ENCODE measurements at places on chromosomes 4 and X. TPM values are rescaled to one million over a fixed set of nuclear protein-coding genes. Genes with fewer than 3 reads are reported as not detected.

DNA sequence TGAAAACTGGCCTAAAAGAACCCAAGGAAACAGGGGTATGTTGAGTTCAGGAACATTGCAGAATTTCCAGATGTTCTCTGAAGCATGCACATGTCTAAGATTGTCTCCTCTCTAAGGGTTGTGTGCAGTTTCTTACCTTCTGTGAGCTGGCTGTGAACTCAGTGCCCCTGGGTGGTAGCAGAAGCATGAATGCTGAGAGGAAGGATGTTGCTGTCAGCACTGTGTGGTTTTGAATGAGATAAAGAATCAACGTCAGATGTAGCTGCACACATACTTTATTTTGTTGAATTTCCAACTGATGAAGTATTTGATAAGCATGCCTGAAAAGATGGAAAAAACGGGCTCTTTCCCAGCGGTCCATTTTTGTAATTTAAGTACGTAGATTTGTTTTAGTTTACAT lies 23.8 kb upstream of the CD38 start:
- DNase-seq, result no peak

DNA sequence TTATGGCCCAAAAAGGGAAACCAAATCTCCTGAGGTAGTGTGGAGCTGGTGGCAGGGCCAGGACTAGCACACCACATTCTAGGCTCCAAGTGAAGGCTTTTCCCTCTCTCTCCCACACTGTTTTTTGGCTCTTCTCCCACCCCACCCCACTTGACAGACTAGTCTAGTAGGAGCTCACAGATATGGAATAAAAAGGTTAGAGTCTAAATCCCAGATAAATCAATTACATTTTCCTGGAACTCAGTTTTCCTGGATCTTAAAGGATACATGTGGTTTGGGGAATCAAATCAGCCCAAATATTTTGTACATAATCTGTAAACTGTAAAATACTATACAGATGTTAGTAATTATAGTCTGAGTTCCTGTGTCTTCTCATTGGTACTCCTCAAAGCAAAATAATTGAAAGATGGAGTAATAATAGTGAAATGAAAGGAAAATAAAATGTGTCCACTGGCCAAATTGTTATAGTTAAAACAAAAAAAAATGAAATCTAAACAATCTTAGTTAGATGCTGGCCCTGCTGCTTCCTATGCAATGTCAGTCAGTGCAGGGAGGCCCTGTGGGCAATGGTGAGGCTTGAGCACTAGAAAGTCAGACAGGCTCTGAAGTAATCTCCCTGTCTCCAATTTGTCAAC lies 370.4 kb upstream of the CPEB2 start:
- no peak for DNase-seq

Gene GAGE12F
- not detected for total RNA-seq

Gene MRPL1
- 25.8 TPM for total RNA-seq

GRCh38 chr4:21858971-21859370 lies 89.6 kb downstream of the KCNIP4 start:
- DNase-seq, result no peak

DNA sequence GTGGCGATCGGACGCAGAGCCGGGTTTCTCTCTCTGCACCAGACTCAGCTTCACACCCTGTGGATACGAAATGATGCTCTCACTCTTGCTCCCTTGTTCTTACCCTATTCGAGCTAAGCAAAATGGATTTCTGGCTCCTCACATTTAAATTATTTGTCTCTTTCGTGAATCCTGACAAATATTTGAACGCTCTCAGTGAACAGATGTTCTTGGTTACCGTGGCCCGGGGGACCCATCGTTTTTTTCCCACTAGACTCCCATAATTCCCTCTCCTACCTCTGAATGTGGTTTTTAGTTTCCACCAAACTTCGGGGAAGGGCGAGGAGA lies 630 bp downstream of the SMARCA5 start:
- DNase-seq, result no peak

Gene SLITRK4
- 0.74 TPM for total RNA-seq

Gene FAM47A
- total RNA-seq, result not detected

Gene DIPK2B
- total RNA-seq, result 14.4 TPM

DNA sequence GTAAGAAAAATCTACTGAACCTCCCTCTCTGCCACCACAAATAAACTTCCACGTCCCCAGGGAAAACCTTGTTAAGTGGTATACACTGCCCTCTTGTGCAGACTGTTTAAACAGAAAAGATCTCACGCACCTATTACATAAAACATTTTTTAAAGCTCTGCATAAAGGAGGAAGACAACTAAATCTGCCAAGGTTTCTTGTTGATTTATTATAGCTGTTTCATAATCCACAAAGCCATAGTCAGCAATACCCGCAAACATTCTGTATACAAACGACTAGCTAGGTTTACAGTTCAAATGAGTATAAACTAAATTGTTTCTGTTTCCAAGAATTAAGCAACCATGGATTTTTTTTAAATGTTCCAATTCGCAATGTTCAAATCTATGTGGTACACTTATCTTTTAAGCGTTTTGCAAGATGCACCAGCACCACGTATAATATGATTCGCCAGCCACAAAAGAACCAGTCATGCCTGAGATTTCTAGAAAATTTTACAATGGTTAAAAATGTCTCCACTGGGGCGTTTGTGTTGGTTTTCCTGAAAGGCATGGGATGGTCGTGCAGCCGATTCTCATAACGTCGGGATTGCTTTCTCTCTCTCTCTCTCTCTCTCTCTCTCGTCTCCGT lies 164.6 kb downstream of the PRKX start:
- no peak for DNase-seq

DNA sequence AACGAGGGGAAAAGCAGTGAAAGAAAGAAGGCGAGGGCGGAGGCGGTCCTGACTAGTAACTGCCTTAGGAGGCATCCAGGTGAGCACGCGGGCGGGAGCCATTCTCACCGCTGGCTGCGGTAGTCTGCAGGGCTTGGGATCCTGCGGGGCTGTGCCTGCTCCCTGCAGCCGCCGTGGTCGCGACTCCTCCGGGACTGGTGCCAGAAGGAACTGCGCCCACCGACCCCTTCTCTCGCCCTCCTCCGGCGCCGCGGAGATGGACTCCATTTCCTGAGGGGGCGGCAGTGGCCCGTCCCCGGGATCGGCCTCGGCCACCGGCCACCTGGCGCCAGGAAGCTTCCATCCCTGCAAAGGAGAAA lies 543 bp downstream of the NFXL1 start:
- DNase-seq, result peak; percentile 63

Gene GCNA
- total RNA-seq, result 2.1 TPM

DNA sequence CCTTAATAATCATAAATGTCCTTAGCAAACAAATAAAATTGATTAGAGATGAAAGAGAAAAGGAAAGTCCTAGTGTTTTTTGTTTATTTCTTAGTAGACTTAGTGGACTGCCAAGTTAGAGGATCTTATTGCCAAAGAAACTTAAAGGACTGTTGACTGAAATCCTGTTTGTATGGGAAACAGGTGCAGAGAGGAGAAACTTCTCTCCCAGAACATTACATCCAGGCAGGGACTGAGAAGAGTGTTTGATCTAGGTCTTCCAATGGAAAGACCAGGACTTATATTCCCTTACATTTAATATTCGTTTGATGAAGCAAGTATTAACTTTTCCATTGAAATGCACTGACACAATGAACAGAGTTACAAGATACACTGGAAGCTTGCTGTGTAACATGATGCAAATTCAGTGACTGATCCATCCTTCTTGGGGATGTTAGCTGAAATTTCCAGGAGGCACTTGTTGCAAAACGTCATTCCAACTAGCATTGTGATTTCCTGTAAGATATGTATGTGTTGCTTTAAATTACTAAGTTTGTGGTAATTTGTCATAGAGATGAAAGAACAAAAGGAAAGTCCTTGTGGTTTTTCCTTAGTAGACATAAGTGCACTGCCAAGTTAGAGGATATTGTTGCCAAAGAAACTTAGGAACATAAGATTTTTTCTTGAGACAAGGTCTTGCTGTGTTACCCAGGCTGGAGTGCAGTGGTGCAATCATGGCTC lies 505.6 kb downstream of the STIM2 start:
- no peak for DNase-seq

DNA sequence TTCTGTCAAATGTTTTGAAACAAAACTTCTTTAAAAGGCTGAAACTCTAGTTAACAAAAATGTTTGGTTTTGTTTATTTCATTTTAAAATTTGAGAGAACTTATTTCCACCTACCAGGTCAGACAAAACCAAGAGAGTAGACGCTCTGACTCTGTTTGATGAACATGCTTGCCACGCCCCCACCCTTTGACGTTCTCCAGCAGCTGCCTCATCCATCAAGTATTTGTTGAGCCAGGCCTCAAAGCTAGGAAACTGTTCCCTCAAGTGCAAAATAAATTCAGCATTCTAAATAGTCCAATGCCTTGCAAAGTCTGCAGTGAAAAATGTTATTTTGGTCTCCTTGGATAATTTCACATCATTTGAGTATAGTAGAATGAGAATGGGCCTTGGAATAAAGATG lies 121.6 kb downstream of the GUCY2F start:
- no peak for DNase-seq

GRCh38 chrX:32170481-32170880 lies 1040.9 kb downstream of the DMD start:
- no peak for DNase-seq

- DNase-seq, result no peak
Observed at GRCh38 chr4:29966386-29966785, 753.8 kb upstream of the PCDH7 start.

DNA sequence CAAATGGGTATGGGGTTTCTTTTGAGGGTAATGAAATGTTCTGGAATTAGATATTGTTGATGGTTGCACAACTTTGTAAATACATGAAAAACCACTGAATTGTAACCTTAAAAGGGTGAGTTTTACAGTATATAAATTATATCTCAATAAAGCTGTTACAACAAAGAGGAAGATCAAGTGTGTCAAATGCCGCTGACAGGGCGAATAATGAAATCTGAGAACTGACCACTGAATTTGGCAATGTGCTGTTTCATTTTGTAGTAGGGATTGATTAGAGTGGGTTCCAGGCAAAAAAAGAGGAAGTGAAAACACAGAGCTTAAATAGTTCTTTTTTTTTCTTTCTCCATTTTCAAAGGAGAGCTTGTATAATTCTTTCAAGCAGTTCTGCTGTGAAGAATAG lies 161.1 kb upstream of the NAP1L5 start:
- no peak for DNase-seq

DNA sequence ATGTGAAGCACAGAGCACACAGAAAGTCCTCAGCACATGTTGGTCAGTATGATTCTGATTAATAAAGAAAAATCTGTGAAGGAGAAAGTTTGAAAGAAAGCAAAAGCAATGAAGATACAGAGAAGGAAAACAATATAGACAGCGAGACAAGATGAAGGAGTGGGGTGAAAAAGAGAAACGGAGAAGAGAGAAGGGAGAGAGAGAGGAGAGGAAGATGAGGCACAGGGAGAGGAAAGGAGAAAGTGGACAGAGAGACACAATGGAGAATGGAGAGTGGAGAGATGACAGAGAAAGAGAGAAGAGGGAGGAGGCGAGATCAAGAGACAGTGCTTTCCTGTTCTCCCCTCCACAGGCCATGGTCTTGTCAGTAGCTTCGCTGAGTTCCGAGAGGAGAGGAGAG lies 3.9 kb upstream of the KCND1 start:
- no peak for DNase-seq

- DNase-seq, result no peak
Observed at GRCh38 chrX:5857232-5857631, 371.4 kb downstream of the NLGN4X start.

- no peak for DNase-seq
Observed at GRCh38 chrX:94977986-94978385, 1304.0 kb downstream of the FAM133A start.

DNA sequence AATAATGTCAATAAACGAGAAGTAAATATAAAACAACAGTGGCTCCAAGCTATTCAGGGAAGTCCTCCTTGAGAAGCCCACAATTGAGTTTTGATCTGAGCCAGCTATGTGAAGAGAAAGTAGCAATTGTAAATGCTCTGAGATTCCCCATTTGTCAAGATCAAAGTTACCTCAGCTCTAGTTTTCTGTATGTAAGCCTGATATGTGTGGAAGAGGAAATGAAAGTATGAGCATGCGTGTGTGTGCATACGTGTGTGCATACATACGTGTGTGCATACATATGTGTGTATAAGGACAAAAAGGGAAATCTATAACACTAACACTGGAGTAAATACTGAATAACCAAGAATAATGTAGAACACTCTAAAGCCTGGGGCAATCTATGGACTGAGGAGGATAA lies 130.3 kb downstream of the SCFD2 start:
- DNase-seq, result no peak

Gene TLR3
- total RNA-seq, result 26.8 TPM

Gene MAGEC1
- total RNA-seq, result not detected

- DNase-seq, result no peak
Observed at GRCh38 chr4:154927126-154927680, 146.1 kb downstream of the RBM46 start.

DNA sequence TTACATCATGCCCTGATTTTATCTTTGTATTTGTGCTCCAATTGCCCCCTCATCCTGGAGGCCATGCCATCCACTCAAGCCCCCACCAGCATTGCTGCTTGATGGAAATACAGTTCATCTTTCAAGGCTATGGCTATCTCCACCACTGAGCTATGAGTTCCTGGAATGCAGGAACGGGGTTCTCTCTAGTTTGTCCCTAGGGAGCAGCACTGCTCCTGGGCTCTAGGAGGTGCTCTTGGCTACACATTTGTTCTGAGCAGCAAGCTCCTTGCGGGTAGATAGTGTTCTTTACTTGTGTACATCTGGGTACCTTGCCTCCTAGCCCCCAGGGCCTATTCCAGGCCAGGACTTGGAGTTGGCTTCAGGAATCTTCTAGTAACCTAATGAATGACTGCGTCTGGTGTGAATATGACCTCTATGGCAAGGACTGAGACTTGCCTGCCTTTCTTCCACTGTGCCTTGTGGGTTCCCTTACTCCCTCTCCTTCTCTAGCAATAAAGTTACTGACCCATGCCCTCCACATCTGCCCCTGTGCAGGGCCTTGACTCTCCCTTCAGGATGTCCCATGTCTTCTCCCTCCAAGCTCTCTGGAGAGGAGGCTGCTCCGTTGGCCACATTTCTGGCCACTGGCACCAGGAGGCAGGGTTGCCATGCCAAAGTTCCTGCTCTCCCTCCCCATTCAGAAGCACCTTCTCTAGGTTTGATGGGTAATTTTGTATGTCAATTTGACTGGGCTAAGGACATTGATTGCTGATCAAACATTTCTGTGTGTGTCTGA lies 7.6 kb downstream of the CITED1 start:
- DNase-seq, result no peak

DNA sequence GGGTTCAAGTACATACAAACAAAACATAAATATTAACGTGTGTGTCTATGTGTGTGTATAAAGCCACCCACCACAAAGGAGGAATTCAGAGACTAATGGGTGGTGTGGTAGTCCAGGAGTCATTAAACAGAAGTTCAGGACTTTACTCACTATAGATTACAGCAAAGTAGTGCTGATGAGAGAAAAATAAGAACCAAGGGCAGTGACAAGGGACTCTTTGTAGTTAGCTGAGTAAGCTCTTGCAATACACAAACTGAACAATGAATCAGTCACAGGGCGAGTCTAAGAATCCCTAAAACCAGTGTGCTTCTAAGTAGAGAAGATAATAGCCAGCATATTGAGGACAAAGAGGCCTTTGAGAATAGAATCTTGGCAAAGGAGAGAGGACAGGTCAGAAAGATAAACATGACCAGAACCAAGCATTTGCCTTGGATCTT lies 232.4 kb downstream of the PPP3CA start:
- no peak for DNase-seq

- DNase-seq, result no peak
Observed at GRCh38 chrX:50071494-50071893, 129.3 kb downstream of the AKAP4 start.

- DNase-seq, result no peak
Observed at GRCh38 chrX:100819534-100819836, 706 bp upstream of the CSTF2 start.
